ENCODE measurements at places on chromosomes 2 and 18. TPM values are rescaled to one million over a fixed set of nuclear protein-coding genes. Genes with fewer than 3 reads are reported as not detected.

The DTNB gene
- 10.4 TPM for total RNA-seq

The AGXT gene
- total RNA-seq = not detected

The GPR45 gene
- not detected for total RNA-seq

The USP40 gene
- 41.0 TPM for total RNA-seq

The AFF3 gene
- total RNA-seq = 1.1 TPM

The DNAH7 gene
- 0.20 TPM for total RNA-seq

The C2orf66 gene
- 0.84 TPM for total RNA-seq

The SPATA3 gene
- not detected for total RNA-seq

The OTX1 gene
- total RNA-seq = 0.58 TPM

The LGALSL gene
- total RNA-seq = 13.3 TPM

All from NCI-H460 (cell line).